ENCODE measurements at places on chromosomes 6 and 20.

DNA sequence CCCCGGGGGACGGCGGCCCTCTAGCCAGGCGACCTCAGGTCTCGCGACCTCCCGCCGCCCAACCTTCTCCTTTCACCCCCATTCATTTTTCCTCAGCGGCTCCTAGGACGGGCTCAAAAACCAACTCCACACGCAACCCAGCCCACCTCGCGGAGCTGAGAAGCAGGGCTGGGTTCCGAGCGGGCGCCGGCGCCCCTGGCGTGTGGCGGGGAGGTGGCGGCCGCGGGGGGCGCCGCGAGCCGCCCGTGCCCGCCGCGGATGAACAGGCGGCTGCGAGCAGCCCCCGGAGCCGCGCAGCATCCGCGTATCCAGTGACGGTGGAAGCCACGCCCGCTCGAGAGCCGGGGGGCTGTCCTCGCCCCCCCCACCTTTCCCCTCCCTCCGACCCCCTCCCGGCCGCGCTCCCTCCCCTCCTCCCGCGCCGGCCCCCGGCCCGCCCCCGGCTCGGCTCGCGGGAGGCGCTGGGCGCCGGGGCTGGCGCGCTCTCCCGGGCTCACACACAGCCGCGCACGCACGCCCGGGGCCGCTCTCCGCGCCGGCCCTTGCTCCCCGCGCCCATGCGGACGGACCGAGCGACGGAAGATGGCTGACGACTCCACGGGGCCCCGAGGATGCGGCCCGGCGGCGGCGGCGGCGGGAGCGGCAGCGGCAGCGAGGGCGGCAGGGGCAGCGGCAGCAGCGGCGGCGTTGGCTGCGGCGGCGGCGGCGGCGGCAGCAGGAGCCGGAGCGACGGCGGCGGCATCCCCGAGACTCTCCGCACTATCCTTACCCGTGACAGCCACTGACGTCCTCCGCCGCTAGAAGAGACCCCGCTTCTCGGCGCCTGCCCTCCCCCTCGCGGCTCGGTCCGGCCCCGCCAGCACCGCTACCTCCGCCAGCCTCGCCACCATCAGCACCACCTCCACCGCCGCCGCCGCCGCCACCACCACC lies at the start of gene SOBP:
Gene SOBP, plus strand, starts transcription at position 482 of the 930 bp plus-strand sequence. CDS start 500 bp downstream, outside the sequence.
- DNase-seq = peak; percentile 30

GRCh38 chr20:44211177-44212039 lies 837 bp upstream of the OSER1 start:
- no peak for DNase-seq

- no peak for DNase-seq
Observed at GRCh38 chr20:46963758-46964617, 69.3 kb downstream of the EYA2 start.

DNA sequence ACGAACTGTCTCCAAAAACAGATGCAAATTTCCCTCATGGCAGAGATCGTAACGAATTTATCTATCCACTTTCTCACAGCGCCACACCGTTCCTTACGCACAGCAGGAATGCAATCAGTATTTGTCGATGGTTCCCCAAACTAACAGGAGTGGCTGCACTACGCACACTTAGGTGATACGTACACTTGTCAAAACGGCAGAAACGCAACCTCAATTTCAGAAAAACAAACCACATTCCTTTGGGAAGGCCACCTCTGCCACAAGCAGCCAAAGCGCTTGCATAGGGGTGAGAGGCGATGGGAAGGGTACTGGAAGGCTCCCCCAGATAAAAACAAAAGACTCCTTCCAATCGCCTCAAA lies 638 bp downstream of the MDN1 start:
- DNase-seq = peak; percentile 34

GRCh38 chr6:34246563-34247391 lies 2.0 kb downstream of the SMIM29 start:
- DNase-seq = peak; percentile 74

DNA sequence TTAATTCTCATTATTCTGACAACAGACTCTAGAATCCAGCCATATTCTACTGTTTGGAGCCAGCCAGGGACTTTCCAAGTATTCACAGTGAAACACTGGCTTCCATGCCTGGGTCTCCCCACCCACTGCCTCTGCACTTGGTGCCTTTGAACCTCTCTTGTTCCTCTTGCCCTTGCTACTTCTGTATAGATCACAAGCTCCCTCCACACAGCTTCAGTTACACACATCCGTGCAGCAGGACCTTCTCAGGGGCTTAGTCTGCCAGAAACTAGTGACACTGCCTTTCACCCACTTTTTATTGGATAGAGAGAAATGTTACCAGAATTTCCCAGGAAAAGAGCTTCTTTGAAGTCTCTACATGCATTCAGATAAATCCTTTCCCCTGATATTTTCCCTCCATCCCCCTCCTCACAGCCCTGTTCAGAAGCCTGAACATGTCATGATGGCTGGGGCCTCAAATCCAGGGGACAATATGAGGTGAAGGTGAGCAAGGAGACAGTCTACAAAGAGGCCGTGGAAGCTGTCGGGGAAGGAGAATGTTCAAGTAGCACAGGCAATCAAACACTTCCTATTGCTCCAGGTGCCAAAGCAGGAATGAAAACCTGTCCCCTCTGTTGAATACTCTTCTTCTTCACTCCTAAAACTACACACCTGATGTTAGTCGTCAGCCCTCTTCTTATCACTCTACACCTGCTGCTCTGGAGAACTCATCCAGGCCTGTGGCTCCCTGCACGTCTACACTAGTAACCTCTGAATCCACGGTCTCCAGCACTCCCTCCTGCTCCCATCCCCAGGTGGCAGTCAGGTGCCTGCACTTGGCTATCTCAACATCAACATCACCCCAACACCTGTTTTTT lies 20.2 kb upstream of the HLA-DOA start:
- peak; percentile 16 for DNase-seq

- no peak for DNase-seq
Observed at GRCh38 chr6:45717715-45718114, 297.9 kb downstream of the CLIC5 start.

GRCh38 chr20:48706710-48707365 lies 121.0 kb downstream of the PREX1 start:
- DNase-seq = no peak

DNA sequence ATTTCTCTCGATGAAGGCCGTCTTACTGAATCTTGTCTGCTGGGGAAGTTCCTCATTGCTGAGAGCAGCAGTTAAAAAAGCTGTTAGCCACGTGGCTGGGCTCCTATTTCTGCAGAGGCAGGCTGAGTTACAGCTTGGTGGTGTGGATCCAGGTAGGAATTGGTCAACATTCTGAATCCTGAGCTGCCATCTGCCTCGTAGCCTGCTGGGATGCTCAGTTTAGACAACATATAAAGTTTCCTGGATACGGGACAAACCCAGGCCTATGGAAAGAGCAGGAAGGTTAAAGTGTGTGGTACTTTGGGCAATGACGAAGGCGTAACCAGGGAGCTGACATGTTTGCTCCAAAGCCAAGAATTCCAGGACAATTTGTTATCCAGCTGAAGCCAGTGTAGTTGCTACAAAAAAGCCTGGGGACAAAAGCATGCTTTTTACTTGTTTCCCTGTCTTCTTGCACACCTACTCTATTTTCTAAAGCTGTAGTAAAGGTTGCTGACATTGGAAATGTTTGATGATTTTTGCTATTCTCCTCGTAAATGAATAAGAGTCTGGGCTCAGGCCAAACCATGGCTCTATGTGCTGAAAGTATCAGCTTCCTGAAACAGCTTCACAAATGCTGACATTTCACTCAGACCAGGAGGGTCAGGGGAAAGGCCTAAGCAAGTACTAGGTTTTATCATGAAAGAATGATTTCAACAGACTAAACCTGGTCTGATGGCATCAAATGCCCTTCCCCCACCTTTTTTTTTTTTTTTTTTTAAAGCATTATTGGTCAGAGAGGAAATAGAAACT lies 12.4 kb upstream of the MYLK2 start:
- no peak for DNase-seq

All from myocyte (in vitro differentiated cells).